ENCODE measurements at places on chromosomes 12 and 14.

DNA sequence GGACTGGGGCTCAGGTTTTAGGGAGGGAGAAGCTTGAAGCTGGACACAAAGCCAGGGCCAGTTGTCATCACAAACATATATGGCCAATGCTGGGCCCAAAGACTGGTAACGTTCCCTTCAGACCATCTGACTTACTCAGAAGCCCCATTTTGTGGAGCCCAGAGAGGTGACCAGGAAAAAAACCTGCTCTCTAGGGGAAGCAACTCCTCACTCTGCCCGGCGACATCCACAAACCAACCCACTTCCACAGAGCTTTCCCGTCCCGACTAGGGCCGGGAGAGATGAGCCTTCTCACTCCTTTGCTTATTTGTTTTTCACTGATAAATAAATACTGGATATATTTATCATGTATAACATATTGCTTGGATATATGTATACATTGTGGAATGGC, 180.9 kb upstream of the RTL1 start:
- no peak for DNase-seq

- DNase-seq: no peak
These were observed 22.1 kb upstream of the SYCP3 start for GRCh38 chr12:101761350-101761749.

DNA sequence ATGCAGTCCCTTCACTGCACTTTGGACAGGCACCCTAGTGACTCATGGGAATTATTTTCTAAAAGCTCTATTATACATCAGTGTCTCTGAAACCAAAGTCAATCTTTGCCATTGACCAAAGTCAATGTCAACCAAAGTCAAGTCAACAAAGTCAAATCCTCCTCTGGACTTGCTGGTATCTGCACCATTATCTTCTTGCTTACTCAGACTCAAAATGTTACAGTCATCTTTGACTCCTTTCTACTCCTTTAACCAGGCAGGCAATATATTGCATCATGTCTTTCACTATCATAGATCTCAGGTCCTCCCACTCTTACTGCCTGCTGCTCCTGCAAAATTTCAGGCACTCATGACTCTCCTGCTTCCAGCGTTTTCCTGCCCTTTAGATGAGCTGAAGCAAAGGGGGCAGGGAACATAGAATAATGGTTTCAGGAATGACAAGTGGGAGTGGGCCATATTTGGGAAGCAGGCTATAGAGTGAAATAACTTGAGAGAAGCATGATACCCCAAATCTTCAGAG, 39.2 kb downstream of the IGF1 start:
- DNase-seq: no peak

DNA sequence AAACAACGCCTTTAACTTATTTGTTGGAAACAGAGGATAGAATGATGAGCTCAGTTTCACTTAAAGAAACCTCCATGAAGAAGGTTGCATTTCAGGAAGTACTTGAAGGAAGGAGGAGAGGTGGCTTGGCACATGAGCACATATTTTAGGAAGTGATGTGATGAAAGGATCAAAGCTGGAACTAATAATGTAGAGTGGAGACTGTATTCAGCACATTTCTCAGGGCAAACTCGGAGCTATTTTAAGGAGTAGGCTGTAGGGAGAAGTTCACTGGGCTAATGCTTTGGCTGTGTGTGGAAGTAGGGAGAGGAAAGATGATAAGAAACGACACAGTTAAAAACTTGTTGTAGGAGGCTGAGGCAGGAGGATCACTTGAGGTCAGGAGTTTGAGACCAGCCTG, 272.8 kb downstream of the AKAP6 start:
- DNase-seq: no peak

GRCh38 chr12:90908465-90908864, 46.5 kb downstream of the CCER1 start:
- DNase-seq: no peak

- no peak for DNase-seq
These were observed 5.7 kb upstream of the IGFBP6 start for GRCh38 chr12:53091756-53092155.

DNA sequence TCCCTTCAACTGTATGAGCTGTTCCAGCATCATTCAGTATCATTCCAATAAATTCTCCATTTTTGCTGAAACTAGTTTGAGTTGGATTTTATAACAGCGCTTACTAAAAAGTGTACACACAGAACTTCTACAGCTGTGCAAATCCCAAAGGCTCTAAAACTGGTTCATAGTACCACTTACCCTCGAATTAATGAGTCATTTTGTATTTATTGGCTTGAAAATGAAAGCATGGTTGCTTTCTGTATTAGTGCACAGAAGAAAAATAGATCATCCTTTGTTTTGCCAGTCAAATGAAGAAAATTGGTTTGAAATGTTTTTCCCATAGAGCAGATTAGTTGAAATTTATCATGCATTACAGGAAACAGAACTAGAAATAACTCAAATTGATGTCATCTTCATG, 268.3 kb upstream of the CPNE8 start:
- DNase-seq: no peak

DNA sequence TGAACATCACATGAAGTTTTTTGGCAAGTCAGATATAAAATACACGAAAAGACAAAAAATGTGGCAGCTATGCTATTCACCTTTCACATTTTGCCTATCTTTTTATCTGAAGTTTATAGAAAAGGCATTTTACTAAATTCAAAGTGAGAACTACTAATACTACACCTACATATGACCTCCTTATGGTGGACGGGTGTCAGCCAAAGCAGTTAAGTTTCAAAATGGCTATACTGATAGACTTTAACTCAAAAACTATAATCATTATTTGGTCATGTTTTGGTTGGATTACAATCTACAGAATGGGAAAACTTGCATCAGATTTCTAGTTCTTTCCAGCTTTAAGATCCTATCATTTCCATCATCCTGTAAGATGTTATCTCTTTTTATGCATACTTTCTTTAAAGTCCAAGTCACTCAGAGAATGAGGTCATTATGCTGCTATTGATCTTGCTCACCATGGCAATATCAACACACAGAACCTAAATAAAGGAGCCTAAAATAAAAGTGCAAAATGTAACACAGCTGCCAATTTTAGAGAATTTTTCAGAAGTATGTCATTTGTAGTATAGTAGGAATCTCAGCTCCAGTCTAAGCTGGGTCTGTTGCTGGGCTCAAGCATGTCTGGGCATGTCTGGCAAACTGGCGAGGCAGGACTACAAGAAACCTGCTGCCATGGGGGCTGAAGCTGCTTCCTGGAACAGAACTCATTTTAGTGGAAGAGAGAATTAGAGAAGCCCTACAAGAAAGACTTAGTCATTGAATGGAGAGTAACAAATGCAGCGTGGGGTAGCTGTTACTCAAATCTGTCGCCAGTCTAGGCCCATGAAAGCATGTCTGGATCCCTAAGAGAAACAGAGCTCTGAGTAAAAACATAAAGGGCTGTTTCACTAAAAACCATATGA, 7.6 kb upstream of the AEBP2 start:
- DNase-seq: no peak

GRCh38 chr12:53380794-53381730, 1.1 kb downstream of the SP1 start:
- DNase-seq: no peak

DNA sequence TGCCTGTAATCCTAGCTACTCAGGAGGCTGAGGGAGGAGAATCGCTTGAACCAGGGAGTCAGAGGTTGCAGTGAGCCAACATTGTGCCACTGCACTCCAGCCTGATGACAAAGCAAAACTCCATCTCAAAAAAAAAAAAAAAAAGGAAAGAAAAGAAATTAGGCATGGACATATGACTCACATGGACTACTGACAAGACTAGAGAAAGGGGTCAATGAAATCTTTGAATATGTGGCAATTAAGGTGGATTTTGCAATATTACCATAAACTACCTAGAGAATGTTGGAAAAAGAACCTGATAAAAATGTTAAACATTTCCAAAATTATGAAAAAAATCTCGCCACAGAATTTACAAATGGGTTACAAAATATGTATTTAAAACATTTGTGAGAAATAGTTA, 873.6 kb downstream of the C12orf50 start:
- no peak for DNase-seq

DNA sequence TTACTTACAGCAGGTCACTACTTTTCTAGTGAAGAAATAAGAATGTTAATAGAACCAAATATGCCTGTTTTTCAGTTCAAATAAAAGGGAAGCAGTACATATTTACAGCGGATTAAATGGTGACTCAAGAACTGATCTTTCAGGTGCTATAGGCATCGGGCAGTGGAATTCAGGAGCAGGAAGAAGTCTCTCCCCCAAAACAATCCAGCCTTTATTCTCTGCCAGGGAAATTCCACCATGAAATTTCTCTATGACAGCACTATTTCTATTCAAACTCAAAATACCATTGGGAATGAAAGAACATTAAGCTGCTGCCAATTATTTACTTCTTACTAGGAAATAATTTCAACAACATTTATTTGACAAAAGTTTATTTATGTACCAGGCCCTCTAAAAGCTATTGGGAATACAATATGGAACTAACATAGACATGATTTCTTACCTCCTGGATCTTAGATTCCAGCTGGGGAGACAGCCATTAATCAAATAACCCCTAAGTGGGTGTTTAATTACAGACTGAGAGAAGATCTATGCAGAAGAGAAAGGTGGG, 60.3 kb upstream of the KRR1 start:
- DNase-seq: no peak

DNA sequence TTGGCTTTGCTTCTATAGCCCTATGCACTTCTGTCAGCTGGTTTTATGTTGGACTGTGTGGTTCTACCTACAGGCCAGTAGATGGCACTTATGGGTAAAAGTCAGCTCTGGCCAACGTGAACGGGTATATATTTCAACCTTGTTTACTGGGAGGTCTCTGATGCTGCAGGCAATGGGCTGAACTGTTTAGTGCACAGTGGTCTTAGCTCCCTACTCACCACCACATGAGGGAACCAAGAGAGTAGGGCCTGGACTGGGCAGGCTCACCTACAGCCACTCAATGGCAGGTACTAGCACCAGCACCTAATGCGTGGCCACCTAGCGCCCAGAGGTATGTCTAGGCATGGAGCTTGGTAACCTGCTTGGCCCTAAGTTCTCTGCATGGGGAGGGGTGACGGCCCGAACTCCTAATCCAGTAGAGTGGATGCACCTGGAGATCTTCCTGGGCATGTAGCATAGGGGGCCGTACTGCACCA, 481.8 kb downstream of the TMEM117 start:
- DNase-seq: peak; percentile 3

- no peak for DNase-seq
These were observed 162.0 kb upstream of the TMCC3 start for GRCh38 chr12:94812345-94812744.

- no peak for DNase-seq
These were observed 35.1 kb downstream of the ST8SIA1 start for GRCh38 chr12:22299294-22299912.

DNA sequence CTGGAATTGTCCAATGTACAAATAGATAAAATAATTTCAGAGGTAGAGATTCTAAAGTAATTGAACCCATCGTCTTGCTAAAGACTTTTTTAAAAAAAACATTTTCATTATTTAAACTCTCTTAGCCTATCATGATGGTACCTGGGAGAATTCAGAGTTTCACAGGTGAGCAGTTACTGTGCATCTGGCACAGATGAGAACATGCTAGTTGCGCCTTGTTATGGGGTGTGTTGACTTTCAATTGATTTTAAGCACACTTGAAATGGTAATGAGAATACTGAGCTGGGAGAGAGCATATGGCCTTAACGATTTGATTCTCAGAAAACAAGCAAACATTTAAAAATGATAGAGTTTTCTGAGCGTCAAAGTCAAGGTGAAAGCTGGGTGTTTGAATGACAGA, 66.6 kb downstream of the FLRT2 start:
- no peak for DNase-seq

GRCh38 chr14:102655137-102655536, 62.7 kb downstream of the RCOR1 start:
- DNase-seq: no peak

GRCh38 chr12:57244312-57244696, 6.7 kb downstream of the STAC3 start:
- no peak for DNase-seq

- no peak for DNase-seq
These were observed 4.5 kb downstream of the RASSF8 start for GRCh38 chr12:25962932-25963525.
